ENCODE measurements at places on chromosomes 12 and 14.

DNA sequence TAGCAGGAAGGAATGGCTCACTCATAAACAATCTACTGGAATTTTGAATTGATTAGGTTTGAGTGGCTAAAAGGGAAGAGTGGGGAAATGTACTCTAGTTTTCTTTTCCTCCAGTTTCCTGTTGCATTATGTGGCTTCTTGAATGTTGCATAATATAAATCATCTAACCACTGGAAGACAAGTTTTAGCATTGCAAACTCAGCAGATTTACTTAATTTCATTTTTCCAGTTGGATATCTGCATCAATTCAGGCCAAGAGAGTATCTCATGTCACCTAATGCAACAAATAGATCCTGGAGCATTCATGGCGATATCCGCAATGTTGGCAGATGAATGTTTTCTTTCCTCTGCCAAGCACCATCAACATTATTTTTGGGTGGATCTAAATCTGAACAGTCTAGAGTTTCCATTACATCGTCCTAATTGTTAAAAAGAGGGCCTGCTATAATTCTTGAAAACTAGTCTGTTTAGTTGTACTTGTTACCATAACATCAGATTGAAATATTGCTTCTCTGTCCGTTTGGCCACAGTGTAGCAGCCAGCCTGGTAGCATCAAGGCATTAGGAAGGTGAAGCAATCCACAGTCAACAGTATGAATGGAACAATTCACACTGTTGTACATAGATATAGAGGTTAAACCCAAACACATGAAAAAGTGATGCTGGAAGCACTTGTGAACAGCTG is 544.2 kb downstream of the ETNK1 start:
- no peak for DNase-seq

- peak; percentile 93 for DNase-seq
Measured at GRCh38 chr12:56078931-56079722, 838 bp upstream of the ERBB3 start.

GRCh38 chr14:25896777-25897176 is 701.1 kb downstream of the NOVA1 start:
- no peak for DNase-seq

GRCh38 chr14:20775901-20776300 is 5.2 kb upstream of the RNASE6 start:
- no peak for DNase-seq
